GM10248 (cell line): ENCODE measurements at places on chromosomes 2 and 18.

DNA sequence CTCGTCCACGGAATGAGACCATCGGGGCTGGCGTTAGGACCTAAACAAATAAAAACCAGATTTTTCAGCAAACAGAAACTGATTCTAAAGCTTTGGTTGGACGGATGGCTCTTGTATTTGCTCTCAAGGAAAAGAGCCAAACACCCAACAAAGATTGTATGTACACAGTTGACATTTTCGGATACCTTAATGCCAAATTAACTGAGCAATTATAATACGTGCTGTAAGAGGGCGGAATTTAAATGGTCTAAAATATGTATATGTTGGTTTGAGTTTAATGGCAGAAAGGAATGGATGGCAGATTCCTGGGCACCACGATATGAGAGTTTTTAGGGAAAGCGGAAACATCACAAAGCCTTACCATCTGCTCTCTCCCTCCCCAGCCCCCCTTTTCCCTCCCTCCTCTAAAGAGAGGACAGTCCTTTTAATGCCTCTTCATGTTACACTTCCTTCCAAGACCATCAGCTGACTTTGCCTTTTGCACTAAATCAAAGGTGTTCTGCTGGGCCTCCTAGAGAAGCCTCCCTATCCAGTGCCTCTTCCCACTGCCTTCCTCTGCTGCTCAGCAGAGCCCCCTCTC lies 33.3 kb downstream of the STAT1 start:
- no peak for DNase-seq

GRCh38 chr2:72024451-72025175 lies 123.0 kb downstream of the CYP26B1 start:
- no peak for DNase-seq

- DNase-seq = peak; percentile 79
These were observed 129.6 kb upstream of the SLC1A4 start for GRCh38 chr2:64859312-64860212.

- no peak for DNase-seq
These were observed 304.0 kb downstream of the MYCN start for GRCh38 chr2:16244153-16244965.

DNA sequence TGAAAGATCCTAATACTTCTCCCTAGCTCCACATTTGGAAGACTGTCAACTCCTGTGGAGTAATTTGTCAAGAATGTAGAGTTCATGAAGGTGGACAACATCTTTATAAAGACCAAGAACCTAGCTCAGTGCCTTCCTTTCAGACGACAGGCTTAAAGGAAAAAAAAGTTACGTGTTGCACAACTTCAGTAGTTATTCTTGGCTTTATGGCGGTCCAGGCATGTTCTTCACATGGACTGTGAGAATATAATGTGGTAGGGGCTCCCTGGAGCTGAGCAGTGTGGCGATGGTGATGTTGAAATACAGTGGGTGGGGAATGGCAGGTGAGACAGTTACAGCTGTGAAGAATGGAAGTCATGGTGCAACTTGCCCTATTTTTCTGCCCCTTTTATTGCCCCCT lies 3.9 kb downstream of the TAF1B start:
- no peak for DNase-seq

DNA sequence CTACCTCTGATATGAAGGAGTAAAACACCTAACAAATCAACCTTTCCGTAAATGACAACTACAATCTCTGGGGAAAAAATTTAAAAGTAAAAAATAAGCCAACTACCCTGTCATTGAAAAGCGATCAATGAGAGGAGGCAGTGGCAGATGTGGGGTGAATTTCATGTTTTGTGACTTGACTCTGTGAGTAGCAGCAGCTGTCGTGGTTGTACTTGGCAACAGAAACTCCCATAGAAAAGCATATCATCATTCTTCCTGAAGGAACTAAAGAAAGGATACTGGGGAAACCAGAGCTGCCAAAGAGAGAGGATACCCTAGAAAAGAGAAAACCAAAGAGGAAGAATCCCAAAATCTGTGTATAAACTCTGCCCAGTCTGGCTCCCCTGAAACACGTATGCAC lies 236.4 kb downstream of the TNS1 start:
- DNase-seq = no peak

GRCh38 chr2:182951948-182952663 lies 85.7 kb upstream of the FRZB start:
- peak; percentile 13 for DNase-seq

GRCh38 chr2:239160226-239161143 lies 240.3 kb downstream of the HDAC4 start:
- DNase-seq = no peak

GRCh38 chr2:24245986-24246776 lies 71.3 kb downstream of the FAM228A start:
- DNase-seq = no peak

GRCh38 chr18:5969989-5970403 lies 74.7 kb upstream of the TMEM200C start:
- no peak for DNase-seq

GRCh38 chr2:174694920-174695319 lies 69.4 kb downstream of the CHRNA1 start:
- DNase-seq = no peak

DNA sequence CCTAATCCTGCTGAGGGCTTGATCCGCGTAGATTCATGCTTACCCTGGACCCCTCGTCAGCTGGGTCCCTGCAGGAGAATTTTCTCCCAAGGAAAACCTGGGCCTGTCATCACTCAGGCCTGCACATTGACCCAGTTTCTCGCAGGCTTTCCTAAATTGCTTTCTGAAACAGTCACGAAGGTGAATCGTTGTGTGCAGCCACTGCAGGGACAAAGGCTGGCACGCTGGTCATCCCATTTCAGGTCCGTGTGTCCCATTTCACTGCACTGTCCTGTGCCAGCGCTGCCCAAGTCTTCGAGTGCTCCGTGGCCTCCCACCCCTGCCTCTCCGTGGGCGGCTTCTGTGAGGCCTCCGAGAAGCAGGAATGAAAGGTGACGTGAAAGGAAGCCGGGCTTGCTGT lies 62.8 kb upstream of the YWHAQ start:
- no peak for DNase-seq
